ENCODE measurements at places on chromosomes 4 and X.

- peak; percentile 80 for DNase-seq
Measured at GRCh38 chr4:188714907-188715306, 575.7 kb downstream of the TRIML1 start.

- DNase-seq = no peak
Measured at GRCh38 chrX:151875270-151876026, 37.2 kb upstream of the MAGEA4 start.

DNA sequence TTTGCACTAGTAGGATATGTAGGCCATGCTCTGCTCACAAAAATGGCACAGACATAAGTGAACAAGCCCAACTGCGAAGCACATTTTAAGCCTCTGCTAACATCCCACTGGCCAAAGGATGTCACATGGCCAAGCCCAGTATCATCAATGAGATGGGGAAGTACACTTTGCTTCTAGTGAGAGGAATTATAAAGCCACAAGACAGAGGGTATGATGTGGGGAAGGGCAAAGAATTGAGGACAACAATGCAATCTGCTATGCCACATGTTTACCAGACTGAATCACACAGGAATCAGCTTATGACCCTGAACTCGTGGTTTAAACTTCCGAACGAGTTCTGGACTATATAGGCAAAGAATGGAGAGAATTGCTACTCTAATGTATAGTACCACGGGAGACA is 39.1 kb downstream of the SUPT20HL1 start:
- DNase-seq = no peak

DNA sequence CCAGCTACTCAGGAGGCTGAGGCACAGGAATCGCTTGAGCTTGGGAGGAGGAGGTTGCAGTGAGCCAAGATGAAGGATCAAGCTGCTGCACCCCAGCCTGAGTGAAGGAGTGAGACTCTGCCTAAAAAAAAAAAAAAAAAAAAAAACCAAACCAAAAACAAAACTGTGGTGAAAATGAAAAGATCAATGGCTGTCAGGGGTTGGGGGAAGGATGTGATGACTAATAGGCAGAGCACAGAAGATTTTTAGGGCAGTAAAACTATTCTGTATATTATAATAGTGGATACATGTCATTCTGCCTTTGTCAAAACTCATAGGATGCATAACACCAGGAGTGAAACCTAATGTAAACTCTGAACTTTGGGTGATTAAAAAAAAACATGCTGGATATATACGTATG is 69.9 kb upstream of the ELOVL6 start:
- no peak for DNase-seq

- peak; percentile 59 for DNase-seq
Measured at GRCh38 chr4:67762086-67762485, 7.9 kb upstream of the GNRHR start.

DNA sequence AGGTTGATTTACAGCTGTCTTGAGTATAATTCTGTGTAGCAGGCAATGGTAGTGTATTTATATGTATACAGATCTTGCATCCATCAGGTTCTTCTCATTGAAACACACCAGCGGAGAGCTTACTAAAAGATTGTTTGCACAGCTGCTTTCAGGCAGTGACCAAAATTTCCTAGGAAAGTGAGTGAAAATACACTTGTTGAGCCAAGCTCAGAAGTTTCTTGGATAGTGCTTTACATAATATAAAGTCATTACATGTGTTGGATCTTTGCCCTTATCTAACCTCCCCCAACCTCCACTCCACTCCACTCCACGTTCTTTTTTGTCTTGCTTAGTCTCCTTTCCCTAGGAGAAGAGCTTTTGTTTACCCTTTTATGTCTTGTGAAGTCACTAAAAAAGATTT is 34.1 kb downstream of the CNKSR2 start:
- no peak for DNase-seq

DNA sequence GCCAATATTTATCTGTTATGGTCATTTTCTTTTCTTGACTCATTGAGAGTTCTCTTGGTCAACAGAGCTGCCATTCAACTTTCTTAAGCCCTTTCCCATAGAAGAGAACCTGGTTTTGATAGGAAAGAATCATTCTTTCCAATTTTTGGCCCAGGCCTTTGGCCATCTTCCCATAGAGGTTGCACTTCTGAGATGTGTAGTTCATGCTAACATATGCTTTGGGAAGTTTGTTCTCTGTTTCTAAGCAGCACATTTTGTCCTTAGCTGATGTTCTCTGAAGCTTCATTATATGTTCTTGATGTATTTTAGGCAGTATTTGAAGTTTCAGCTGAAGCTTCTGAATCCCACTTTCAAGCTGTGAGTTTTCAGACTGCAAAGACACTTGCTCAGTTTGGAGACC is 161.1 kb downstream of the VEGFC start:
- DNase-seq = no peak

DNA sequence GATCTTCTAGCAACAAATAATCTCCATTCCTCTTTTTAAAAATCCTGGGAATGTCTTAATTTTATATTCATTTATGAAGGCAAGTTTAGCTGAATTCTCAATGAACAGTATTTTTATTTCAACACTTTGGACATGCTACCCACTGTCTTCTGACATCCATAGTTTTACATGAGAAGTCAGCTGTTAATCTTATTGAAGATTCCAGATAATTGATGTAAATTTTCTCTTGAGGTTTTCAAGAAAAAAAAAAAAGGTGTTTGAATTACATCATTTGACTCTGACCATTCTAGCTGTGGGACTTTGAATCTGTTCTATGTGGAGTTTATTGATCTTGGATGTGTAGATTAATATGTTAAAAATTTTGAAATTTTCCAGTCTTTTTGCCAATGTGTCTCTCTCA is 28.0 kb downstream of the PDHA2 start:
- DNase-seq = peak; percentile 7

GRCh38 chr4:83947830-83948193 is 411.9 kb downstream of the GPAT3 start:
- no peak for DNase-seq

GRCh38 chr4:3418029-3418762 is 23.6 kb upstream of the HGFAC start:
- no peak for DNase-seq

- peak; percentile 70 for DNase-seq
Measured at GRCh38 chr4:102825261-102826091, 1.9 kb downstream of the UBE2D3 start.

GRCh38 chr4:87953826-87954225 is 21.7 kb upstream of the SPP1 start:
- DNase-seq = no peak

DNA sequence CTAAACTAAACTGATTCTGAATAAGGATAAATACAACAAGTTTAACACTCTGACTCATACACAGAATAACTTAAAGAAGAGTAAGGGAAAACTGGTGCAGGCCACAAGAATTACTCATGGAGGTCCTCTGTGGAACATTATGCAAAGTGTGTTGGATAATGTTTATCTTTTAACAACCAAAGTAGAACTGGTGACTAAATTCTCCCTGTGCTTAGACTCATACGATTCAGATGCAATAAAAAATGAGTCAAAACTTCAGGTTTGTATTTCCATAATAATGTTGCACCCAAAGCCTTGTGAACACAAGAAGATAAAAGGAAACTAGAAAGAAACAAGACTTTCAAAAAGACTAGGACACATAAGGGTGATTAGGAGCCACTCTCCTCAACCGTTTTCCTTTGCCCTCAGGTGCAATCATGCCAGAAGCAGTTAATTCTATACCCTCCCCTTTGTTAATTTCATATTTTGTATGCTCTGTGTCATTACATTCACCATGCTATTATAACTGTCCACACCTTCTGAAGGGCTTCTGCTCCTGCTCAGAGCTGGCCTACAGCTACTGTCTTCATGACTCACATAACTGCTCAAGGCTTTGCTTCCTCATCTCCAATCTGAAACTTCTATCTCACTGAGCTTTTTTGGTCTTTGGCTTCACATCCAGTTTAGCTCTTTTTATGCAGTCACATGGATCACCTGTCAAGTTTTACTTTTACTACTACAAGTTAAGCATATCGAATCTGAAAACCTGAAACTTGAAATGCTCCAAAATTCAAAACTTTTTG is 60.2 kb downstream of the KCNIP4 start:
- DNase-seq = peak; percentile 87

DNA sequence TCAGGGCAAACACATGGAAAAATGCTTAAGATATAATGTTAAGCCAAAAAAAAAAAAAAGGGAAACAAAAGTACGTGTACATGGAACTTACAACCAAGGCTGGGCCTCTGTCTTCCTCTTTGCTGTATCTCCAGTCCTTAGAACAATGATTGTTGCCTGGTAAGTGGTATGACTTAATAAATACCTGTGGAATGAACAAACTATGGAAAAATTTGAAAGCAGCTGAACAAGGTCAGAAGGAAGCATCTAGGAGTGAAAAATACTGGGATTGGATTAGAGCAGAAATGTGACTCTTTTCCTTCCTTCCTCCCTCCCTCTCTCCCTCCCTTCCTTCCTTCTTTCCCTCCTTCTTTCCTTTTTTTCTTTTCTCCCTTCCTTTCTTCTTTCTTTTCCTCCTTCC is 54.2 kb upstream of the SMIM10 start:
- DNase-seq = peak; percentile 59

GRCh38 chr4:161172396-161173026 is 991.3 kb downstream of the FSTL5 start:
- no peak for DNase-seq

GRCh38 chrX:72126048-72126415 is 5.7 kb downstream of the RTL5 start:
- DNase-seq = peak; percentile 25

- no peak for DNase-seq
Measured at GRCh38 chr4:105170711-105171110, 24.0 kb downstream of the TET2 start.

- no peak for DNase-seq
Measured at GRCh38 chrX:24341795-24342194, 18.6 kb upstream of the SUPT20HL1 start.

GRCh38 chr4:129808242-129808641 is 712.3 kb downstream of the C4orf33 start:
- no peak for DNase-seq

- DNase-seq = no peak
Measured at GRCh38 chr4:7941965-7942496, 2.4 kb upstream of the AFAP1 start.

- DNase-seq = no peak
Measured at GRCh38 chr4:21885770-21886169, 62.8 kb downstream of the KCNIP4 start.

DNA sequence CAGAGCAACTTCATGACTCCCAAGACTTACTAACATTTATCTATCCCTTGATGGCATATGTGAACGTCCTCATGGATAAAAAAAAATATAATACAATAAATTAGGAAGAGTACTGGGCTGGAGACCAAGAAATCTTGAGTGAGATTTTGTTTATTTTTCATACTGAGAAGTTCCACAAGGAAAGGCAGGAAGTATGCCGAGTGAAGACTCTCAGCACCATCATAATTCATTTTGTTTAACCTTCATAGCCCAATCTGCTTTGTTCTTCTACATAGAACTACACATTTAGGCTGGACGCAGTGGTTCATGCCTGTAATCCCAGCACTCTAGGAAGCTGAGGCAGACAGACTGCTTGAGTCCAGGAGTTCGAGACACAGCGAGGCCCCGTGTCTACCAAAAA is 198.3 kb downstream of the NSUN7 start:
- no peak for DNase-seq

- peak; percentile 58 for DNase-seq
Measured at GRCh38 chrX:34778916-34779315, 121.8 kb upstream of the TMEM47 start.

- no peak for DNase-seq
Measured at GRCh38 chr4:77113069-77113468, 37.3 kb upstream of the CCNI start.

GRCh38 chr4:172802032-172802431 is 366.6 kb upstream of the GALNT7 start:
- DNase-seq = no peak

GRCh38 chrX:63784346-63784901 is 590 bp downstream of the ARHGEF9 start:
- DNase-seq = no peak

- peak; percentile 64 for DNase-seq
Measured at GRCh38 chr4:139606579-139607501, 50.8 kb upstream of the SETD7 start.

- DNase-seq = peak; percentile 30
Measured at GRCh38 chrX:25726539-25726938, 411.6 kb upstream of the MAGEB18 start.

DNA sequence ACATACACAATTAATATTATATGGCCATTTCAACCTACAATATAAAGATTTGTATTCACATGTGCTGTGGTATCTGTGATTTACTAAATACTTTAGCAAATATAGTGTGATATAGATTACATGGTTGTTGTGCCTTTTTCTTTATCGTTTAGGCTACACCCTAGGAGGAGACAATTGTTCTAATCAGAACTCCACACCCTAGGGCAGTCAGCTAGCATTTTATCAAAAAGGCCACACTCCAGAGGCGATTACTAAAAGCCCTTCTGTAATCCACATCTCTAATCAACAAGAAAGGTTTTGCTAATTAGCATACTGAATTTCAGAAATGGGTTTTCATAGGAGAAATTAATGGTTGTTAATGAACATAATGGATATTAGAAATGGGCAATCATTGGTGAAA is 319.5 kb upstream of the NOCT start:
- no peak for DNase-seq

- no peak for DNase-seq
Measured at GRCh38 chr4:159736411-159736810, 633.5 kb downstream of the RAPGEF2 start.

DNA sequence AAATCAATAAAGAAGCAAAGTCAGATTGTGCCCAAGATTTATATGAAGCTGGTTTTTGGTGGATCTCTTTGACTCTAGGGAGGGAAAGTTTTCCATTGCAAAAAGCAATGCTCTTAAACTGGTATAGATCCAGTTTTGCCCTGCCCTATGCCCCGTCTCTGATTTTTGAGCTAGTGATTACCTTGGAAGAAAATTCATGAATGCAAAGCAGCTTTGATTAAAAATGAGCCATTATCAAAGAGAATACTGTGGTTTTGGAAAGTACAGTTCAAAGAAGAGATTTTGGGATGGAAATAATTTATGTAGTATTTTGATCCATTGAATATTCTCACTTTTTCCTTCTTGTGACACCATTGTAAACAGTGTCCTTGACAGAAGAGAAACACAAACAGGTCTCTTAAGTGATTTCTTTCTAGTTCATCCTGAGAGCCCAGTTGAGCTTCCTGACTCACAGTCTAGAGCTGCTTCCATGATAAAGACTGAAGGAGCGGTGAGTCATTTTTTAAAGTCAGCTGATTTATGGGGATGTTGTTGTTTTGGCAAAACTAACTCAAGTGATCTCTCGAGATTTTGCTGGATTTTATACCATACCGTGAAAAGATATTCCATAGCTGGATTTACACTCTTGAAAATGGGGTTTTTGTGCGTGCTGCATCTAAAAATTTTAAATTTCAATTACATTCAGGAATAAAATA is 76.7 kb downstream of the AFF1 start:
- DNase-seq = peak; percentile 83

GRCh38 chr4:137621056-137621455 is 88.8 kb upstream of the PCDH18 start:
- DNase-seq = peak; percentile 44

GRCh38 chr4:61162116-61162515 is 38.0 kb upstream of the ADGRL3 start:
- peak; percentile 2 for DNase-seq

GRCh38 chr4:183591301-183591700 is 67.7 kb downstream of the RWDD4 start:
- DNase-seq = peak; percentile 41

- peak; percentile 25 for DNase-seq
Measured at GRCh38 chr4:177302371-177303100, 7.1 kb upstream of the NEIL3 start.

- peak; percentile 32 for DNase-seq
Measured at GRCh38 chr4:142567199-142567598, 278.9 kb downstream of the INPP4B start.
